Thoracic aorta (tissue), 2 donors: ENCODE measurements at places on chromosomes 3 and 15. TPM values are rescaled to one million over a fixed set of nuclear protein-coding genes. Genes with fewer than 3 reads are reported as not detected.
A peak's percentile ranks its signal among the peaks of the same experiment; 100 is the strongest.

The IQCH gene
- total RNA-seq = 0.14 TPM

The CAMKV gene
- not detected for total RNA-seq

The NLGN1 gene
- 18.3 TPM for total RNA-seq

The TIMP4 gene
- total RNA-seq = 73.9 TPM

The POLQ gene
- total RNA-seq = 0.42 TPM

- DNase-seq = no peak
- H3K27me3 ChIP-seq = no peaks in the 10 kb centered on the region
- H3K36me3 ChIP-seq = peaks cover 40% of the 10 kb centered on the region
- H3K27ac ChIP-seq = no peak overlapping the region
These were observed 13.3 kb downstream of the RFT1 start for GRCh38 chr3:53116956-53117355.

- no peaks in the 10 kb centered on the region for H3K27me3 ChIP-seq
- H3K36me3 ChIP-seq = no peaks in the 10 kb centered on the region
- no peak overlapping the region for H3K4me3 ChIP-seq
- no peak overlapping the region for H3K27ac ChIP-seq
- no peak for DNase-seq
These were observed 100.6 kb upstream of the PLAAT1 start for GRCh38 chr3:193140381-193140780.

DNA sequence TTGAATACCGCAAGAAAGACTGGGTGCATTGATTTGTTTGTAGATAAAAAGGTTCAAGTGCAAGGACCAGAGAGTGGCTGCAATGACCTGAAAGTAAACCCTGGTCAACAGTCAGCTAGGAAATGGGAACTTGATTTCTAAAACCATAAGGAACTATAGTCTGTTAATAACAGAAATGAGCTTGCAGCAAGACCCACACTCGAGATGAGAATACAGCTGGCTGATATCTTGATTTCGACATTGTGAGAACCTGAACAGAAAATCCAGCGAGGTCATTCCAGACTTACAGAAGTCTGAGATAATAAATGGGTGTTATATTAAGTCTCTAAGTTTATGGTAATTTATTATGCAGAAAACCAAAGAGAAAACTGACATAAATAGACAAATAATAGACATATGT is 177.3 kb downstream of the NFKBIZ start:
- no peak overlapping the region for H3K4me3 ChIP-seq
- peaks cover 29% of the 10 kb centered on the region for H3K4me1 ChIP-seq
- no peaks in the 10 kb centered on the region for H3K36me3 ChIP-seq
- no peak for DNase-seq
- H3K27me3 ChIP-seq = no peaks in the 10 kb centered on the region
- H3K27ac ChIP-seq = peak overlapping the region; percentile 19

DNA sequence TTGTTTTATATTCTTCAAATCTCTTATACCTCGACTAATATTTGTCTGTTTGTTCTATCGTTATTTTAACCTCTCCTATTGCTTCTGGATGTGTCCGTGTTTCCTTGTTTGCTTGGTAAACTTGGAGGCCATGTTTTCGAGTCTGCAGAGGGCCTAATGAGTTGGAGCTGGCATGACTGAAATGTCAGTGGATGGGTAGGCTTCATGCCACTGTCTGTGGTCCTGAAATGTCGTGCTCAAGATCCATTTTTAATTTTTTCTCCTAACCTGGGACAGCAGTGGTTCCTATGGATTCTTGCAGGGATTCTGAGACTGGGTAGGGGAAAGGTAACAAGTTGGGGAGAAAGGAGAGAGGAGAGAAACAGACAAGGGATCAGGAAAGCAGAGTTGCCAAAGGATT is 18.8 kb upstream of the GASK1A start:
- no peak for DNase-seq
- H3K4me3 ChIP-seq = no peak overlapping the region
- H3K4me1 ChIP-seq = no peaks in the 10 kb centered on the region
- no peaks in the 10 kb centered on the region for H3K36me3 ChIP-seq
- no peak overlapping the region for H3K27ac ChIP-seq
- H3K27me3 ChIP-seq = no peaks in the 10 kb centered on the region

DNA sequence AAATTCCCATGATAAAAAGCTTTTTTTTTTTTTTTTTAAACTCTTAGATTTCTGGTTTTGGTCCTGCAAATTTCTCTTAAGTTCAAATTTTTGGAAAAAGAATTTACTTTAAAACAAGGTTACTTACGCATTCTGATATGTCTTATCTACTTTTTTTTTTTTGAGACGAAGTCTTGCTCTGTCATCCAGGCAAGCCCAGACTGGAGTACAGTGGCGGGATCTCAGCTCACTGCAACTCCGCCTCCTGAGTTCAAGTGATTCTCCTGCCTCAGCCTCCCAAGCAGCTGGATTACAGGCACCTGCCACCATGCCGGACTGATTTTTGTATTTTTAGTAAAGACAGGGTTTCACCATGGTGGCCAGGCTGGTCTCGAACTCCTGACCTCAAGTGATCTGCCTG is 83.2 kb downstream of the RASA2 start:
- H3K4me1 ChIP-seq = no peaks in the 10 kb centered on the region
- H3K4me3 ChIP-seq = no peak overlapping the region
- H3K27me3 ChIP-seq = no peaks in the 10 kb centered on the region
- peaks cover 3% of the 10 kb centered on the region for H3K36me3 ChIP-seq

DNA sequence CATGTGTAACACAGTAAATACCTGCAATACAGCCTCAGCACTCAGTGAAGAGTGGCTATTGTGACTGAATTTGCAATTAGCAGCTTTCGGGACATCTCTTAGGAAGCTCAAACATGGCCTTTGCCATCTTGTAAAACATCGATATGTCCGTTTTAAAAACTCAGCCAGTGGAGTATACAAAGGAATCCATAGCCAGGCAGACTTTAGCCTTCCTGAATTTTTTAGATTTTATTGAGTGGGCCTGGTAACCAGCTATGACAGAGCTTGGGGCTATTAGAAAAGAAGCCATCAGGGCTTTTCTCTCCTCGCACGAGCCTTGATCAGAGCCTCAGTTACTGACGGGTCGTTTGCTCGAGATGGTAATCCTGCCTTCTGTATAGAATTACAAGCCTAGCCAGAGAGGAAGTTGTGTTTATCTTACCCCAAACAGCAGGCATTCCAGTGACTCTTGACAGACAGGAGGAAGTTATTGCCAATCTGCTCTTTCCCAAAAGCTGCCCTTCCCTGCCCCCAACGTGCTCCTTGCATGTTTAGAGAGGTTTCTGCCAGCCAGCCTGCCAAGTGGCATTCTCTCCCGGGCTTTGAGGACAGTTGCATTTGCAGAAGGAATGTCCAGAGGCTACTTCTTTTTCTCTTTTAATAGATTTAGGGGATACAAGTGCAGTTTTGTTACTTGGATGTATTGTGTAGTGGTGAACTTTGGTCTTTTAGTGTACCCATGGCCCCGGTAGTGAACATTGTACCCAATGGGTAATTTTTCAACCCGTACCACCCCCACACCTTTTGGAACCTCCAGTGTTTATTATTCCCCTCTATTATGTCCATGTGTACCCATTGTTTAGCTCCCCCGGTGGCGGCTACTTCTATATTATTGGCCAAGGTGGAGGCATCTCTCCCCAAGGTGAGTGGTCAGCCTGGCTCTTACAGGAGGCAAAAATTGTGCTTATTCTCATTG is 40.6 kb downstream of the ITPR1 start:
- peak; percentile 22 for DNase-seq
- peaks cover 75% of the 10 kb centered on the region for H3K4me1 ChIP-seq
- no peaks in the 10 kb centered on the region for H3K27me3 ChIP-seq
- peak overlapping the region; percentile 69 for H3K27ac ChIP-seq

GRCh38 chr15:49760749-49761148 is 139.9 kb downstream of the DTWD1 start:
- no peak overlapping the region for H3K4me3 ChIP-seq
- H3K4me1 ChIP-seq = no peaks in the 10 kb centered on the region
- no peaks in the 10 kb centered on the region for H3K36me3 ChIP-seq

- H3K27ac ChIP-seq = no peak overlapping the region
- no peak overlapping the region for H3K4me3 ChIP-seq
- H3K27me3 ChIP-seq = no peaks in the 10 kb centered on the region
- no peak for DNase-seq
- no peaks in the 10 kb centered on the region for H3K4me1 ChIP-seq
These were observed 77.3 kb downstream of the CPNE4 start for GRCh38 chr3:131957511-131957910.
